Naive thymus-derived CD4-positive, alpha-beta T cell (primary cell): ENCODE measurements at places on chromosomes 7 and 10. TPM values are rescaled to one million over a fixed set of nuclear protein-coding genes. Genes with fewer than 3 reads are reported as not detected.

DNA sequence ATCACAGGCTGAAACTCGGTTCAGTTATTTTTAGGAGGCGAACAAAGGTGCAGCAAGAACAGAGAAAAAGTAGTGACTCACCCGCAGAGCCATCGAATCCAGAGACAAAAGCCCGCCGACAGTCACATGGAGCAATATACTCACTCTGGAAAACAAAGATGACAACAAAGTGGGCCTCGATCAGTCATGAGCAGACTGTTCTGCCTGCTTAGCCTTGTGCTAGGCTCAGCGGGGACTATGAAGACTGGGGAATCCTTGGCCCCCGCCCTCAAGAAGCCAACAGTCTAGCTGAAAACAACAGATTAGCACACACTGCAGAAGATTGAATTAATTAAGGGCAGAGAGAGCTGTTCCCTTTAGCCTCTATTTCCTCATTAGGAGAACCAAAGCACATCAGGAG is 30.4 kb downstream of the XPNPEP1 start:
- no peak for DNase-seq

Gene C7orf57
- total RNA-seq = not detected

DNA sequence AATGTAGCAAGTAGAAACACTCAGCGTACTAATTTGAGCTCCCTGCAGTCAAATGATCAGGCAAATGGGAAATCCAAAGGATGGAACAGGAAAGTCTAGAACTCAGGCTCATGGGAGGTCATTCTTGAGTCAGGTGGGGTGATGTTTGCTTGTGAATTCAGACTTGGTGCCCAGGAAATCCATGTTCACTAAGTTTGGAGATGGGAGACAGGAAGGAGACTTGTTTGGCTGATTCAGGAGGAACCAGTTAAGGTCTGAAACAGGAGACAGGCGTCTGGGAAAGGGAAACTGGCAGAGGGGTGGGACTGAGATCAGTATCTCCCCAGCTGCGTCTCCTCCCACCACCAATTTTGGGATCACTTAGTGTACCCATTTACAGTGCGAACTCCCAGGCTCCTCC is 38.4 kb upstream of the ZNF438 start:
- no peak for DNase-seq

Gene BHLHA15
- not detected for total RNA-seq

Gene ASB10
- not detected for total RNA-seq

Gene MYL10
- not detected for total RNA-seq

- no peak for DNase-seq
These were observed 837.8 kb upstream of the COBL start for GRCh38 chr7:52154382-52154781.

- DNase-seq = no peak
These were observed 1.1 kb upstream of the GTF2I start for GRCh38 chr7:74656441-74656836.

Gene COL1A2
- total RNA-seq = not detected

DNA sequence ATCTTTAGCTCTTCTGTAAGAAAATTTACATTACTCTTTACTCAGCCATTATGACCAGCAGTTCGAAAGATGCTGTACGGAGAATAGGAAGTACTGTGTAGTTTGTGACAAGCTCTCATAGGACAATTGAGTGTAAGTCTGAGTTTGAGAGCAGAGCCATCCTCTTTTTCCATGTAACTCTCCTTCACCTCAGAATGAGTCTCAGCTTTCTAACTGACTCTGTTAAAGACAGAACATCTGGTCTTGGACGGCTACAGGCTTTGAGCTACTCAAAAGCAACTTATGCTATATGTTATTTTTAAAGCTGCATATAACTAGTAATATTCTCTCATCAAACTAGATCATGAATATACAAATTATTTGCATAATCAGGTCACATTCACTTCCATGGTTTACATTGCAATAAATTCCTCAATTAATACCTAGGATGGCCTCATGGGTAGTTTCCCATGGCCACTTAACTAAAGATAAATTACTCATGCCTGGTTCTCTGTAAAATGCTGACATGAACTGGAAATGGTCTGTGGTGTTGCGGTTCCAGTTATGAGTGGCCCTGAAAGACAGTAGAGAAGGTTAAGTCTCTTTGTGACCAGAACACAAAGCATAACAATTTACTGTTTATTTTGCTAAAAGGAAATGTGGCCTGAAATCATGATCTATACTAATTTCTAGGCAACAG is 358.7 kb downstream of the PHF14 start:
- DNase-seq = no peak

Gene UCMA
- total RNA-seq = not detected

Gene JCAD
- not detected for total RNA-seq

Gene MMP21
- total RNA-seq = 0.40 TPM

GRCh38 chr7:85025312-85025756 is 161.5 kb downstream of the SEMA3D start:
- DNase-seq = no peak

- DNase-seq = no peak
These were observed 422.2 kb downstream of the PHTF2 start for GRCh38 chr7:78220754-78221153.

DNA sequence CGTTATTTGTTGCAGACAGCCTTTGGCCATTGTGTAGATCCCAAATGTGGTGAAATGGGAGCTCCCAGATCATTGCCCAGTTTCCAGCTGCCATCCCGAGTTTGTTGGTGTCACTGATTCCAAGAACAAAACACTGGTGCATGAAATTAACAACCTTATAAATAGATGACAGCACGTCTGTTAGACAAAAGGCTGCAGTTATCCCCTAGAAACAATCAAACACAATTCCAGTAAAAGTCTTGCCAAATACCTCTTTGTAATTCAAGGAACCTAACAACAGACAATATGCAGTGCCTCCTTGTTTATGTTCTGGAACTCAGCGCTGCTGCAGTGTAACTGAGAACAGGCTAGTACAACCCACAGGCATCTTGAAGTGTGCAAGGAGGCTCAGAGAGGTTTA is 404.5 kb downstream of the PAXIP1 start:
- no peak for DNase-seq

- DNase-seq = no peak
These were observed 106.0 kb upstream of the ZNF32 start for GRCh38 chr10:43754569-43755260.

DNA sequence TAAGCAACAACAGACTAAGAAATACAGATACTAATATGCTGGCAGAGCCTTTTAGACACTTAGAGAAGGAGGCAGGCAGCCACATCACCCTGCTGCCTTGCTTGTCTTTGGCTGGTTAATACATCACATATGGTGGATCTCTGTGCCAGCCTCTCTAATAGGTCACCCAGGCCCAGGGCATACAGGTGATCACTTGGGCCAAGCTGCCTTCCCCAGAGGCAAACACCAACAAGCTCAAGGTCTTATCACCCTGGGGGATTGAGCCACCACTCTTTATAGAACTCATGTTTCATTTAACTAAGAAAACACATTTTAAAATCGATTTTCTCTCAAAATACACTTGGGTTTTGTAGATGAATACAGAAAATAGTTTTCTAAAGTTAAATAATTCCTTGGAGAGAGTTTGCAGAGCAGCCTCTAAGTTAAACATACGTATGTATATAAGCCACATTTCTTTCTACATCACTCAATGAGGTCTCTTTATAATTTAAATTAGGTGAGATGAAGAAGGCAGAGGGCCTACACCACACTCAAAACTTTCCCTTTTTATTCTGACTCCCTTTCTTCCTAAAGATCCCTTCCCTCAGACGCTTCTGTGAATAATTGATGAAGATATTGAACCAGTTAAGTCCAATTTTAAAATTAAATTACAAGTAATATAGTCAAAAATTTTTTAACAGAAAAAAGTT is 556.8 kb upstream of the GHITM start:
- DNase-seq = no peak

GRCh38 chr7:111920329-111920728 is 285.9 kb downstream of the DOCK4 start:
- no peak for DNase-seq

GRCh38 chr10:92410501-92410900 is 119.5 kb downstream of the MARCHF5 start:
- no peak for DNase-seq

GRCh38 chr10:6986927-6987326 is 406.9 kb upstream of the PRKCQ start:
- no peak for DNase-seq

DNA sequence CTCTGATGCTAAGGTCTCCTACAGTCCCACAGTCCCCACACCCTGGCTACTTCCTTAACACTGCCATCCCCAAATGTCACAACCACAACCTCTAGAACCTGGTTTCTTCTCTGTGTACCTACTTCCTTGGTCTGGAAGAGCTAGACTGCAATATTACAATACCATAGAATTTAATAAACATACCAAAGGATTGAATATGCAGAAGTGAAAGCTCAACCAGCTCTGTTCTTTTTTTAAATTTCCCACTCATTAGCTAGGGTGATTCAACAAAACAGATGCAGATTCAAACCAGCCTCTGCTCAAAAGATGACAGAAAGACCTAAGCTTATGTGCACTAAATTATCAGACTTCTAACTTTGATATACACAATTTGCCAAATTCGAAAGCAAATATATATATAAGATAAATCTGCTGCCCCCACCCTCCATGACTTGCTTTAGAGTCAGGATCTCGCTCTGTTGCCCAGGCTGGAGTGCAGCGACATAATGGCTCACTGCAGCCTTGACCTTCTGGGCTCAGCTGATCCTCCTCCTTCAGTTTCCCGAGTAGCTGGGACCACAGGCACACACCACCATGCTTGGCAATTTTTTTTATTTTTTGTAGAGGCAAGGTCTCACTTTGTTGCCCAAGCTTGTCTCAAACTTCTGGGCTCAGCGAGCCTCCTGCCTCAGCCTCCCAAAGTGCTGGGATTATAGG is 212.6 kb downstream of the CHCHD3 start:
- no peak for DNase-seq

Gene KNDC1
- not detected for total RNA-seq
